CD8-positive, alpha-beta memory T cell (primary cell): ENCODE measurements at places on chromosomes 2 and 18. TPM values are rescaled to one million over a fixed set of nuclear protein-coding genes. Genes with fewer than 3 reads are reported as not detected.

Gene RTP5
- 0.11 TPM for total RNA-seq

Gene PDCD1
- 39.3 TPM for total RNA-seq

Gene ABCA12
- total RNA-seq: not detected

Gene CELF4
- not detected for total RNA-seq

Gene TTN
- 0.80 TPM for total RNA-seq
